ENCODE measurements at places on chromosomes 2 and 18.

DNA sequence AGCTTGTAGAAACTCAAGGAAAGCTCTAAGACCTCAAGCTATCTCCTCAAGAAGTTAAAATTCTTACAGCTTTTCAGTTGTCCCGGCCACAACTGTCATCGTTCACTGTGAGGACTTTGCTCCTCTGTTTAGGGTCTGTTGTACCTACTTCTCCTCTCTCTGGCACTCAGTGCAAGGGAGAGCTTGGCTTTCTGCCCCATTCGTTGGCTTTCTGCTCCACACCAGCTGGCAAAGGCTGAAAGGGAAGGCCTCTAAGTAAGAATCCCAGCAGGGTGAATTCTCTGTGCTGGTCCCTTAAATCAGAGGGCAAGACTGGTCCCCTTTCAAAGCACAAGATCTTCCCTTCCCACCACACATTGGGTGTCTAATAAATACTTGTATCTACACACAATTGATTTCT lies 17.3 kb downstream of the ZBTB7C start:
- no peak for DNase-seq

DNA sequence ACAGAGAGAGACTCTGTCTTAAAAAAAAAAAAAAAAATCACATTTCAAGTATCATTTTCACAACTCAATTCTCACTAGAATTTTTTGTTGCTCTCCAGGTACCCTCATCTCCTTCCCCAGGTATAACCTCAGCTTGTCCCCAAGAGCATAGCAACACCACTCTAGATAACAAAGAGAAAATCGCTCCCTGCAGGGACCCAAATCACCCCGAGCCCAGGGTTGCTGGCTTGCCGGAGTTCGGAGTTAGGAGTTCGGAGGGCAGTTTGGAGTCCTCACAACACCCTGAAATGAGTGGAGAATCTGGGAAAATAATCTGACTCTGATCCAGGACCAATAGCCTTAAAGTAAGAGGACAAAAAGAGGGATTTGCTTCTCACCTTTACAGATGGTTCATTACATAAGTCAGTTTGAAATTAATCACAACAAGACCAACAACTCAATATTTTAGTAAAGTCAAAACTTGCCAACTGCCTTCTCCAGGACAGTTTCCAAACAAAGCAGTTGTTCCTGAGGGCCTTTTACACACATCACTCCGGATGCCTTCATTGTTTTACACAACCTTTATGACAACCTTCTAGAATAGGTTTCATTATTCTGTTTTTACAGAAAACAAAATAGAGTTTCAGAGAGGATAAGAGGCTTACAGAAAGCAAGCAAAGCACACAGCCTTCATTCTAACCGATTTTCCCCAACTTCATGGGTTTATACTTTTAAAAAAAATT lies 59.1 kb downstream of the C2orf76 start:
- no peak for DNase-seq

DNA sequence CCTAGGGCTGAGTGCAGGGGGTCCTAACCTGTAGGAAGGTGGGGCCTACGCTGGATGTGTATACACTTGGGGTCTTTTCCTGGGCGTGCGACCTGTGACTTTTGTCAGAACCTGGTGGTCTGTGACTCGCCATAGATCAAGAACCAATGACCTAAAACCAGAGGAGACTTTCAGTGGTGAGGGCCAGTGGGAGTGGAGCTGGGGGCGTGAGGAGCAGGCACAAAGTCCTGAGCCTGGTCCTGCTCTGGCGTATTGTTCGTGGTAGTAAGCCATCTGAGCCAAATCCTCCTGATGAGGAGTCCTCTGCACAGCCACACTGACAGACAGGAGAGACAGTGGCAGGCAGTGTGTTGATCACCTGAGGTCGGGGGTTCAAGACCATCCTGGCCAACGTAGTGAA lies 8.9 kb downstream of the INPP4A start:
- no peak for DNase-seq

DNA sequence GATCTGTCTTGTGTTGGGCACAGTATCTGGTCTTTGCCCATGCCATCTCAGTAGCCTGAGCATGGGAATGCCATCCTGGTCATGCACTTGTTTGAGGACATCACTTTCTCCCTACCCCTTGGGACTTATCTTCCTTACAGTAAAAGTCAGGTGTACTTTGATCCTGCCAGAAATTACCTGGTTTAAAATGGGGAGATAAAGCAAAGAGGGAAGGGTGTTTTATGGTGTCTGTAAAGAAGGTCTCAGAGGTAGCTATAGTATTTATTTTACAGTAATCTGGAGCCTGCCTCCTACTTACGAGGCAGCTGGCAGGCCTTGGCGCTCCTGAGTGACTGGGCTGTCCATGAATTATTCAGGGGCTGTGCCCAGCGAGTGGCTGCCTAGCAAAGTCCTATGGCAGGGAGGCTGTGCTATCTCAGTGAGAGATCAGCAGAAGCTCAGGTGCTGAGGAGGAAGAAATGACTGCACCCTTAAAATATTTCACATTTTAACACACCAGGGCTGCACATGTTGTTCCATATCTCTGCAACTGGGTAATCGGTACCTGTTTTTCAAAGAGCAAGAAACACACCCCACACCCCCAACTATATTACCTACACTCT lies 93.9 kb downstream of the SPTBN1 start:
- DNase-seq: no peak

DNA sequence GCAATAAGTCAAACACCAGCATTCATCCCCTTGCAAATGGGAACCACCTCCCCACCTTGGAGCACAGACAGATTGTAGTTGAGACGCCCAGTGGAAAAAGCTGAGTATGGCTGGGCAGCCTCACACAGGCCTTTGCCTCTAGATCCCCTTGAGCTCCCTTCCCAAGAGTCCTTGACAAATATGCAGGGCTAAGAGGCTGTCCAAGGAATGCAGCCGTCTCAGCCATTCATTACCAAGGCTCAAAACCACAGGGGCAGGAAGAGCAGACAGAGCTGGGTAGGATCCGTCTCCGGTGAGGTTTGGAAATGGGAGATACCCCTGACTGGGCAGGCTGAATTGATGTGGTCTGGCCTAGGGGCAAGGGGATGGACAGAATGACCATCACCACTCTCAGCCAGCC lies 557.1 kb downstream of the TNS1 start:
- no peak for DNase-seq

GRCh38 chr2:241225983-241226382 lies 37.5 kb downstream of the ANO7 start:
- no peak for DNase-seq

DNA sequence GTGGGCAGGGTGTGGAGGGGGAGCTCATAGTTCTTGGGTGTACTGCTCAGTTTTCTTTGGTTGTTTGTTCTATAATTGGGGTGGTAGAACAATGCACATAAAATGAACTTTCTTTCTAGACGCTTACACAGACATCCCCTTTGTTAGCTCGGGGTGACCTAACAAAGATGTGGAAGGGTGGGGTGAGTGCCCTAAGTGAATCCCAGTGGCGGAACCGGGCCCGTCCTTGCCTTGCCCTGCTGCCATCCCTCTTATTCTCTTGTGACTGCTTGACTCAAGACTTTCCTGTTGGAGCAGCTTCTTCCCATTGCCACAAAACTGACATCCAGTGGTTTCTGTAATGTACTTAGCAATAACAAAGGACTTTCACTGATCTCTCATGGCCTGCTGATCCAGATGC lies 268.1 kb downstream of the PTGR3 start:
- DNase-seq: no peak

- no peak for DNase-seq
Observed at GRCh38 chr2:177595126-177595845, 202.7 kb downstream of the AGPS start.

DNA sequence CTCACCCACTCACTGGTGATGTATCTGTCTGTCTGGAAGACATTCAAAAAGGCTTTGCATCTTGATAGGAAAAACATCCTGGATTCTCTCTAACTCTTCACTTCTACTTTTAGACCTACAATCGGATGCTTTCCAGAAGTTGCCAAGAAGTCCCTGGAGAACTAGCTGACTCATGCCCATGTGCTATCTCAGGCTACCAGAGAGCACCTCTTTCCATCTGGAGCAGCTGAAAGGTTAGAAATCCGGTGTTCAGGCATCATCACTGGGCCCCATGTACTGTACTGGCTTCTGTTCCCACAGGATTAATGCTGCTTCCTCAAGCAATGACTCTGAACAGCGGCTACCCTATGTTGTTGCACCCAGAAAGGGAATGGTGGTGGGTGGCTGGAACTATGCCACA lies 259.0 kb downstream of the NBAS start:
- no peak for DNase-seq

- no peak for DNase-seq
Observed at GRCh38 chr2:16326711-16327300, 338.8 kb downstream of the CYRIA start.

GRCh38 chr2:201180010-201180409 lies 2.9 kb upstream of the CASP10 start:
- DNase-seq: no peak

- DNase-seq: no peak
Observed at GRCh38 chr18:6423289-6423688, 8.6 kb upstream of the L3MBTL4 start.

DNA sequence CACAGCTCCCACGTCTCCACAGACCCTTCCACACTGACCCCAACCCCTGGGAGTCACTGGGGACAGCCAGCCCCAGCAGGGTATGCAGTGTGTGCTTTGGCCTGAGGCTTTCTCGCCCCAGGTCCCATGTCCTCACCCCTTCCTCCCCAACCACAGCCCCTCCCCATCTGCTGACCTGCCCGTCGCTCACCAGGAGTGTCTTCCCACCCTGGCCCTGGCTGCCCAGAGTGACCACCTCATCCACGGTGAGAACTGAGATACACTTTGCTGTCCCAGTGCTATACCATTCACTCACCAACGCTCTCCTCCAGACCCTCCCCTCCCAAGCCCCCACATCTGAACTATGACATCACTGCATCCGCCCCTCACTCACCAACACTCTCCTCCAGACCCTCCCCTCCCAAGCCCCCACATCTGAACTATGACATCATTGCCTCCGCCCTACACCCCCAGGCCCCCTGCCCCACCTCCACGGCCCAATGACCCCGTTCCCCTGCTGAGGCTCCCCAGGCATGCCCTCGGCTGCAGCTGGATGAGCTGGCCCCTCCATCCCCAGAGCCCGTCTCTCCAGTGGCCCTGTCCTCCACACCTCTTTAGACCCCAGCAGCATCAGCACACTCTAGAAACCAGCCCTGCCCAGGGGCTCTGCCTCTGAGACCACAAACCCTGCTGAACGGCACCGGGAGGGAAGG lies 55.2 kb downstream of the ANKMY1 start:
- DNase-seq: no peak

GRCh38 chr2:42029639-42030199 lies 18.1 kb upstream of the PKDCC start:
- DNase-seq: no peak

DNA sequence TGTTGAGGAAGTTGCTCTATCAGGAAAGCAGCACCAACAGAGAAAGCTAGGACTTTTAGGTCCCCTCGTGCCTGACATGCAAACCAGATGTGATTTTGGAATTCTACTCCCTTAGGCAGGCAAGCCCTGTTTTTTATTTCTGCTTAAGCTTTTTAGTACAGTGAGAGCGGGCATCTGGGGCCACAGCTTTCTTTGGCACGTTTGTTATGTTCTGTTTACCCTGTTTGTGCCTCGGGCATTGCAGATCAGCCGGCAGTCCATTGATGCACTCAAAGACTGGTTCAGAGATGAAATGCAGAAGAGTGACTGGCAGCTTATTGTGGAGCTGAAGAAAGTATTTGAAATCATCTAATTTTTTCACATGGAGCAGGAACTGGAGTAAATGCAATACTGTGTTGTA lies 61.9 kb downstream of the EIF5B start:
- DNase-seq: no peak

DNA sequence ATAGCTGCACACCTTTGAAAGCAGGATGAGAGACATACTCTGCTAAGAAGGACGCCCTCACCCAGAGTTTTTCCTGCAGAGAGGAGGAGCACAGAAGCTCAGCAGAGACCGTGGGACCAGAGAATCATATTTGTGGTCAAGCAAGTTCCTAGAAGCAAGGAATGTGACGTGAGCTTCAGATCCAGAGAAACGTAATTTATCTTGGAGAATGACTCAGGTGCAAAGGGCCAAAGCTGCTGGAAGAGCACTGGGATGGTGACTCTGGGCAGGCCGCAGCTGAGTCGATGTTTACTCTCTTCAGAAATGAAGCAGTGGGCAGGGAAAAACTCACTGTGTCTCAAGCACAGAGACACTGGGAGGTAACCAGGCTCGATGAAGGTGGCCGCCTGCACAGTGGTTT lies 50.1 kb upstream of the IGFBP2 start:
- DNase-seq: no peak

- no peak for DNase-seq
Observed at GRCh38 chr2:96703021-96703751, 36.7 kb downstream of the LMAN2L start.

- DNase-seq: no peak
Observed at GRCh38 chr2:70775141-70775540, 7.1 kb upstream of the ADD2 start.

DNA sequence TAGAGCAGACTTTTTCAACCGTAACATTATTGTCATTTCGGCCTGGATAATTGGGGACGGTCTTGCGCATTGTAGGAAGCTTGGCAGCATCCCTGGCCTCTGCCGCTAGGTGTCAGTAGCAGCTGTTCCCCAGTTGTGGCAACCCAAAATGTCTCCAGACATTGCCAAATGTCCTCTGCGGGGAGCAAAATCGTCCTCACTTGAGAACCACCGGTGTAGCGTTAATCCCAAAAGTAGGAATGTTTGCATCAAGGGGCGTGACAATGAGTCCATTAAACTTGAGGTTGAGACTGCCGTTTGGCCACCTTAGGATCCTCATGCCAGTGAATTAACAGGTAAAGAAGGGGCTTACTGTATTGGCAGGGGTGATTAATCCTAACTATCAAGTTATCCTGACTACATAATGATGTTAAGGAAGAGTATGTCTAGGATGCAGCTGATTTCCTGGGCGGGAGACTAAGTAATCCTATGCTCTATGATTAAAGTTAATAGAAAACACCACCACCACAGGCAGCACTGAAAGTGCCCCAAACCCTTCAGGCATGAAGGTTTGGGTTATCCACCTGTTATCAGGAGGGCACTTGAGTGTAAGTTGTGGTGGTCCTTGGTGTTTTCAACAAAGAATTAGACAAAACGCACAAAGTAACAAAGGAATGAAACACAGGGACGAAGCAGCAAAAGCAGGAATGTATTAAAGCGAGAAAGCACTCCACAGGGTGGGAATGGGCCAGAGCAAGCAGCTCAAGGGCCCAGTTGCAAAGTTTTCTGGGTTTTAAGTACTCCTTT lies 4.9 kb upstream of the ZC3H8 start:
- peak; percentile 70 for DNase-seq

GRCh38 chr18:25517881-25518715 lies 166.1 kb upstream of the ZNF521 start:
- no peak for DNase-seq

DNA sequence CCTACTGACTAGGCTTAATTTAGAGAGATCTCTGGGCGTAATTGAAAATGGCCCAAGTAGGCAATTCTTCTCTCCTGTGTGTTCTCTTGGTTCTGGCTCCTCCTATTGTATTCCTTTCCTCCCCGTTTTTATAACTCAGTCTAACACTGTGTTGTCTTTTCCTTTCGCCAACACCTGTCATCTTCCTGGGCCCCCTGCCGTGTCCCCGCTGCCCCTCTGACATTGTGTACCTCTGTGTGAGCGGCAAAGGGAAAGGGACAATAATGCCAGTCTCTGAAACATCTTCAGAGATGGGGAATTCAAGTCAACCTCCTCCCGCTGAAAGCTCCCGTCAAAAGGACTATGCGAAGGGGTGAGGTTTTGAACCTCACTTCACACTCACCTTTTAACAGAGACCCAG lies 210.9 kb downstream of the GBX2 start:
- DNase-seq: no peak

- DNase-seq: no peak
Observed at GRCh38 chr2:172456002-172456401, 28.6 kb downstream of the ITGA6 start.

Data from NCI-H460 (cell line).